A172 (cell line): ENCODE measurements at places on chromosomes 12 and 14. TPM values are rescaled to one million over a fixed set of nuclear protein-coding genes. Genes with fewer than 3 reads are reported as not detected.

SPPL3 gene
- total RNA-seq, result 4.3 and 4.5 TPM in 2 replicates

LMO3 gene
- not detected in 2 replicates for total RNA-seq

PRKCH gene
- total RNA-seq, result 2.0 and 3.5 TPM in 2 replicates

RERGL gene
- not detected in 2 replicates for total RNA-seq

KRT8 gene
- 287 and 407 TPM in 2 replicates for total RNA-seq

TAS2R31 gene
- total RNA-seq, result 1.1 and 2.5 TPM in 2 replicates

CD163L1 gene
- total RNA-seq, result 1.7 and 8.8 TPM in 2 replicates

ASPG gene
- not detected in 2 replicates for total RNA-seq

RBP5 gene
- total RNA-seq, result 0.31 TPM in 1 of 2 replicates, not detected in the other
